Nephron progenitor cell (in vitro differentiated cells): ENCODE measurements at places on chromosomes 5 and 9.

DNA sequence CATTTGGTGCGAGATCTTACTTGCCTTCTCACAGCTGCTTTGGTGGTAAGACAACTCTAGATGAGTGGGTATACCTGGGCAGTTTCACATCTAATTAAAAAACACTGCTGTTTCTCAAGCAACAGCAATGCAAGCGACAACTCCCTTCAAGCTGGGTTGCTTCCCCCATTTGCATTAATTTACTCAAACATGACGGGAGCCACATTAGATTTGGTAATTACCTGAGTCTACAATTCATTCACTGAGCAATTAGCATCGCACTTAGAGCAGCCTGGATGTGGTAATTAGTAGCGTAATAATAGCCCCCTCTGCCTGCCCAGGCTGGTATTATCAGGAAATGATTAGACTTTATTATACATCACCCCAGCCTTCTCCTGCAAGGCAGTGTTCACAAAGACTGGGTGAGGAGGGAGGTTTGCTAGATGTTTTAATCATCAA lies 73.4 kb downstream of the FBXO38 start:
- DNase-seq: no peak

- no peak for DNase-seq
These were observed 449.5 kb downstream of the AGTPBP1 start for GRCh38 chr9:85292261-85292660.

GRCh38 chr5:150256410-150257064 lies 33.0 kb downstream of the CAMK2A start:
- peak; percentile 51 for DNase-seq

DNA sequence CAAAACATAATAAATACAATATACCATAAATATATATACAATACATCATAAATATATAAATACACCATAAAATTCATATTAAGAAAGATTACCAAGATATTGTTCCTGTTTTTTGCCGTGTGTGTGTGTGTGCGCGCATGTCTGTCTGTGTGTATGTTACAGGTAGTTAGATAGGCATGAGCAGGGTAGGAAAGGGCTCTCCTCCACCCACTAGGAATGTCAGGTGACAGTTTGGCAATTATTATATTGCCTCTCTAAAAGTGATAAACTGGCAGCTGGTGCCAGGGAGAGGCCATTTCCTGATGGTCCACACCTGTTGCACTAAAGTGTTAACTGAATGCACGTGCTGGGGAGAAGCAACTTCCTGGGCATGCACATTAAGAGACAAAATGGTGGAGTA lies 232.8 kb downstream of the ADAMTS6 start:
- no peak for DNase-seq

- no peak for DNase-seq
These were observed 932.9 kb upstream of the DMAC1 start for GRCh38 chr9:8732367-8733075.

DNA sequence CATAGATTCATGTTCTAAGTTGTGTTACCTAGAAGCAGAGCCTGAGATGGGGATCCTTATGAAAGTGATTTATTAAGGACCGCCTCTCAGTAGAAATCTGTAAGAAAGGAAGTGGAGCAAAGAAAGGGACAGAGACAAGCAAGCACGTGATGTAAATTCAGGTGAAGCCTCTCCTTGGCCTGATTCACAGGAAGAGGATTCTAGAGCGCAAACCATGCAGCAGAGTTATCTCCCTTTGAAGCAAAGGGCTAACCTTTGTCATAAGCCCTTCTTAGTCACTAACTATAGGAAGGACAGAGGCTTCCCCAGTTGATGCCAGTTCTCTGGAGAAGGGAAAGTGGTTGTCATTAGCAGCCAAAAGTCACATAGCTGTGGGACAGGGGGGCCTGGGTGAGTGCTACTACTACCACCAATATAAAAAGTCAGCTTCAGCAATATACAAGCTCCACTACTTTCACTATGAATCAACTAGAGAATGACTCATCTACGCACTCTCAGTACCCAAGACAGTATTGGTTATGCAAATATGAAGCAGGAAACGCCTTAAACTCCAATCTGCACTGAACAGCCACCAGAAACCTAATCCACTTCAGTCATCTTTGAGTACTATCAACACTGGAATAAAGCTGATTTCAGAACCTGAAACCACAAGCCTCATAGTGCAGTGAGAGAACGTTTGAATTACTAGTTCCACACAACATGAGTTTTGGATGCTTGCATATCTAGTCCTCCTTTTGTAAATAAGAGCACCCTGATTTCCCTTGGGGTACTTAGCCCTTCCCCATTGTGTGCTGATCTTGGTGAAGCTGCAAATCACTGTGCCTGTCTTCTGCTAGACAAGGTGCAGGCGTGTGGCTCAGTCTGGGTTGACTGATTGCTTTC lies 162.7 kb downstream of the ZNF608 start:
- no peak for DNase-seq
